Retina (tissue), 1 donor: ENCODE measurements at places on chromosomes 16 and 17.

DNA sequence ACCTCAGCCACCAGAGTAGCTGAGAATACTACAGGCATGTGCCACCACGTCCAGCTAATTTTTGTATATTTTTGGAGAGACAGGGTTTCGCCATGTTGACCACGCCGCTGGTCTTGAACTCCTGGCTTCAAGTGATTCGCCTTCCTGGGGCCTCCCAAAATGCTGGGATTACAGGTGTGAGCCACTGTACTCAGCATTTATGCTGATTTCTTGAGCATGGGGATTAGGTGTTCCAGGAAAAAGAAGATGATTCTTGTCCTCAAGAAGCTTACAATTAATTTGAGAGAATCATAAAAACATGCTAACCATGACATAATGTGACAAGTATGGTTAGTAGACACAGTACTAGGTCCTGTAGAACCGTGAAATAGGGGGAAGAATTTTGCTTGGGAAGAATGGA lies 30.9 kb downstream of the NACA2 start:
- DNase-seq, result no peak

- DNase-seq, result no peak
Measured at GRCh38 chr16:1308036-1308976, 1.1 kb upstream of the UBE2I start.

- no peak for DNase-seq
Measured at GRCh38 chr16:27111486-27111885, 44.8 kb downstream of the C16orf82 start.

DNA sequence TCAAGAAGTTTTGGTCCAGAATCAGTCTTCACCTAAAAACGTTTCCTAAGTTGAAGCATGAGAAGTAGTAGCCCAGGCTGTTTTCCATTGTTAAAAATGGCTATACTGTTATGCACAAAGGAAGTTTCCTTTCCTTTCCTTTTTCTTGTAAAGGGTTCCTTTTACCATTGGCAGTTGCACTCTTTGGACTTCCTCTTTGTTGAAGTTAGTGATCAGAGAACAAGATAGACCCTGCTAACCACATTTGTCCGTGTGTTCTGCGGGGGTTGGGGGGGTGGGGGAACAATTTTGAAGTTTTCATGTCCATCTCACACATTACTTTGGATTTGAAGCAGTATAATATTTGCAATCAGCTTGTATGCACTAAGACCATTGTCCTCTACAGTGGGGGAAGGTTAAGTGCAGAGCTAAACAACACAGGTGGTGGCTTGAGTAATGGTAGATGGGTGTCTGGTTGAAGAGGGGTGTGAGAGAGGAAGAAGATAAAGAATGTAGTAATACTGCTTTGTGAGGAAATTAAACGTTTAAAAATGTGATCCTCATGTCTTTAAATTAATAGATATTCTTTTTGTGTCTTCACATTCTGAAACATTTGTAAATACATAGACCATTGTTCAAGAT lies 1.4 kb downstream of the LPCAT2 start:
- no peak for DNase-seq

GRCh38 chr16:87063543-87063942 lies 253.6 kb downstream of the C16orf95 start:
- DNase-seq, result no peak

DNA sequence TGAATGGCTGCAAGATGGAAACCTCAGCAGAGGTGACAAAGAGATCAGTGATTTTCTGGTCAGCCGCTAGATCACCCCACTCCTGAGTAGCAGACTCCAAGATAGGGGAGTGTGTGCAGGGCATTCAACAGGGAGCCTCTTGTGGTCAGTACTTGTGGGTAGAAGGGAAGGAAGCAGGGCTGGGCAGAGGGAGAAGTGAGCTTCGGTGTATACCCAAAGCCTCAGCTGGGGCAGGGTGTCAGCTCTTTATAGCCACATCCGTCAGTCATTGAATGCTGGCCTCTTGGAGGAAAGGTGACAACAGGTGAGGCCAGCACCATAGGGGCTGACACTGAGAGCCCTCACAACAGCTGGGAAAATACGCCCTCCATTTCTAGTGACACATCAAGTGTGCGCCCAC lies 2.2 kb upstream of the SLC12A3 start:
- DNase-seq, result no peak
